LoVo (cell line): ENCODE measurements at places on chromosomes 2 and 18.

DNA sequence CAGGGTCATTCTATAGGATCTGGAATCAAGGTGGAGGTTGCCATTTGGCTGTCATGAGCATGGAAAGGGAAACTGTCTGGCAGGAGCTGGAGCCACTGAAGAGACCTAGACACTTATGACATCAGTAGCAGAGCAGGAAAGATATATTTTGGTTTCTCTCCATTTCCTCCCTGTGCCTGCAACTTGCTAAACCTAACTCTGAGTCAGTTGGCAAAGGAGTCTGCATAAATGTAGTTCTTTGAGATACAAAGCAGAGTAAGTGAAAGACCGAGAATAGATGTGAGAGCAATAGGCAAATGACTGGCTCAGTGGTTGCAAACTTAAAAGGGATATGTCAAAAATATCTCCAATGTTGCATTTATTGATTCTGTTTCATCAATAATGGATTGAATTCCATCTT is 757.7 kb downstream of the KCNJ3 start:
- DNase-seq: no peak

GRCh38 chr2:226220511-226220910 is 579.1 kb downstream of the IRS1 start:
- DNase-seq: no peak

DNA sequence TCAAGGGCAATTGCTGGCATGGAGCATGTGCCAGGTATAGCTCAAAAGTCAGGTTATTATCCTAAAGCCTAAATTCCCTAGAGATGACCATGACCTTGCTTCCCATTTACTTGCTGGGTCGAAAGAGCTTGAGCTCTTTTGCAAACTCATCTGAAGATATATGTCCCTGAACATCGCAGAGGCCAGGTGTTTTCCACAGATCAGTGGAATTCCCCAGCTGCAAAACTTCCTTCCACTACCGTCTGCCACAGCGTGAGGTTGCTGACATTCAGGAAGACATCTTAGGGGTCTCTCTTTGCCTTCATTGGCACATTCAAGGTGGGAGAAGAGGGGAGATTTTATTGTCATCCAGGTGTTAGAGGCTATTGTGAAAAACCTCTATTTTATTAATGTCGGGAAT is 171.0 kb downstream of the MIB1 start:
- DNase-seq: no peak

DNA sequence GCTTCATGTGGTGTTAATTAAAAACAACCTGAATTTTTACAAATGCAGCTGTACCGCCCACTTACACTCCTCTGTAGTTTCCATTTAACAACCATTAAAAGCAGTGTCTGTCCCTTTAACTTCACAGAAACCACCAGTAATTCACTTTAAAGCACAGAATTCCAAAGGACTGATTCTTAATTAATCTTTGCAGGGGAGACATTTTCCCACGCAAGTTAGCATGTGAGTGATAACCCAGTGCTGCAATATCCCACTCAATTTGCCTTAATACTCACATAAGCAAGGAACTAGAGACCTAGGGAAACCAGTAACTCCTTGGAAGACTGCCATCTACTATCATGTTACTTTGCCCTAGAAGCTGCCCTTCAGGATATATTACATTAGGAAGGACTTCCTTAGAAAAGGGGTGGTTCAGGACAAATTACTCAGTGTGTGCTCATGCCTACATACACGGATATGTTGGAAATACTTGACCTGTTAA is 102.3 kb downstream of the OSR1 start:
- peak; percentile 8 for DNase-seq

GRCh38 chr2:103898561-103898960 is 955.4 kb upstream of the POU3F3 start:
- DNase-seq: no peak

DNA sequence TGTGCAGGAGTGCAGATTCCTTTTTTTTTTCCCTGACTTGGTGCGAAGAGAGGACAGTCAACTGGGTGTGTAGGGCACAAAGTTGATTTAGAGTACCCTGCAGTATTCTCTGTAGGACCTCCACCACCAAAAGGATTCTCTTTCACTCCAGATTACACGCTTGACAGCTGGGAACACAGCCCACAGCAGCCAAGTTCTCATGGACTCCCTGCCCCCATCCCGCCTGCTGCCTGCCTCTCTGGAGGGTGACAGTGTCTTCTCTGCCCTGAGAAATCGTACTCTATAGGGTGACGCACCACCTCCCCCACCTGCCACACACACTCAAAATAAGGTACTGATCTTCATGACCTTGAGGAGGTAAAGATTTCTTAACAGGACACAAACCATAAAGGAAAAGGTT is 26.6 kb upstream of the IHH start:
- no peak for DNase-seq

DNA sequence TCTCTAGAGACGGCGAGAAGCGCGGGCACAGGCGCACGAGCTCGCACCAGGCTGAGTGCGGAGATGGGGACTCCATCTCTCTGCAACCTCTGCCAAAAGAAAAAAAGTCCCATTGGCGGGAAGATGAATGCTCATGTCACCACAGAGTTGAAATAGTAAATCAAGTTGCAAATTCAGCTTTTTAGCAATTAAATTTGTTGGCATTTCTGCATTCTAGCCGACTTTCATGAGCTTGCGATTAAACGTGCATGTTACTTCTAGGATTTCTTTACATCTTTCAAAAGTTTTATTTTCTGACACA is 588 bp downstream of the CHAC2 start:
- DNase-seq: no peak

DNA sequence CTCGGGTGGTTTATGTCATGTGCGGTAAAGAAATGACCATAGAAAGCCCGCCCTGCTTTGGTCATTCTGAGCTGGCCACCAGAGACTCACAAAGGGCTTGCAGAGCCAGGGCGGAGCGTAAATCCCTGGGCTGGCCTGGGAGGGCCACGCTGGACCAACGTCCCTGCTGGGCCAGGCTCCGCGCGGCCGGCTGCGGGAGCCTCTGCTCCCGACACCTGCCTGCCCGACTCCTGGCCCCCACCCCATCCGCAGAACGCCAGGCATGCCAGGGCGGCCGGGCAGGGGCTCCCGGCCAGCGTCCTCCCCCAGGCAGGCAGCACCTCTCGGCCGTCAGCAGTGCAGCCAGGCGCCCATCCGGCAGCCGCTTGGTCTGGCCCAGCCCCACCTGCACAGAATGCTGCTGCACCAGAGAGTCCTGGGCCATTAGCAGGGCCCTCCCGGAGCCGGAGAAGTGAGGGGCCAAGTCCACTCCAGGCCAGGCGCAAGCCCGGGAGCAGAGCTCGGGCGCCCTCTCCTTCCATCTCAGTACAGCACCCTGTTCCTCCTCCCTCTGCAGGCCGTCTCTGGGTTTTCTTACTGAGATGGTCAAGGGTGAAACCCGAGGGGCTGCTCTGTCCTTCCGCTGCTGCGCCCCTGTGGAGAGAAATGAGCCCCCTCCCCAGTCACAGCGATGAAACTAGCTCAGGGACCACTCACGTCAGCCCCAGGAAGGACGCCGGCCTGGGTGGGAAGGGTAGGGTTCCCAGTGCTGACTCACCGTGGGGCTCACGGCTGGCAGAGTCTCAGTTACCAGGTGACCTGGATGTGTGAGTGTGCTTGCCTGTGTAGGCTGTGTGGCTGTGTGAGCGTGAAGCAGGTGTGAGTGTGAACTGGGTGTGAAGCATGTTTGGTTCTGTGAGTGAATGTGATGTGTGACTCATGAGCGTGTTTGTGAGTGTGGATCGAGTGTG is 83.3 kb downstream of the PTGR3 start:
- DNase-seq: no peak

DNA sequence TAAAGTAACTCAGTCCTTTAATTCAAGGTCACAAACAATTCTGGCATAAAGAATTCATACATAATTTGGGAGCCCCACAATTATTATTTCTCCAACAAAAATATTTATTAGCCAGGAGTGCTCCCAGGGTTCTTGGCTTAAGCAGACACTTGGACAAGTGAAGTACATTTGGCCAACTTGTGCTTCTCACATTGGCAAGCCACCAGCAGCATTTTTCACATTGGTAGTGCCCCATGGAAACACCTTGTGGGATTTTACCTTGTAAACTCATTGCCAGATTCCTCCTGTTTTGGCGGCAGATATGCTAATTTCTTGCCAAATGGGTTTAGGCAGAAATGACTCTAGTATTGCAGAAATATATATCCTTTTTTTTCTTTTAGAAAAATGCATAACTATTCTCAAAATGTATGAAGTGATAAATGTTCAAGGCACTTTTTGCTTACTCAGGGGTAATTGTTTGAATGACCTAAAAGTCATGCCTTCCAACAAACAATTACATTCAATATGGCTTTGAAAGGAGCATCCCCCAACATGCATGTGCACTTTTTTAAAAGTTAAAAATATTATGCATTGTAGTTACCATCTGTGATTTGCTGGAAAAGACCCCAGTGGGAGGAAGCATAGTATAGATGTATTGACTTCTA is 113.5 kb downstream of the CSRNP3 start:
- no peak for DNase-seq
